Non-pigmented ciliary epithelial cell (primary cell): ENCODE measurements at places on chromosomes 11 and 22.

- DNase-seq, result no peak
These were observed 1984.7 kb upstream of the RAG2 start for GRCh38 chr11:38582756-38583155.

DNA sequence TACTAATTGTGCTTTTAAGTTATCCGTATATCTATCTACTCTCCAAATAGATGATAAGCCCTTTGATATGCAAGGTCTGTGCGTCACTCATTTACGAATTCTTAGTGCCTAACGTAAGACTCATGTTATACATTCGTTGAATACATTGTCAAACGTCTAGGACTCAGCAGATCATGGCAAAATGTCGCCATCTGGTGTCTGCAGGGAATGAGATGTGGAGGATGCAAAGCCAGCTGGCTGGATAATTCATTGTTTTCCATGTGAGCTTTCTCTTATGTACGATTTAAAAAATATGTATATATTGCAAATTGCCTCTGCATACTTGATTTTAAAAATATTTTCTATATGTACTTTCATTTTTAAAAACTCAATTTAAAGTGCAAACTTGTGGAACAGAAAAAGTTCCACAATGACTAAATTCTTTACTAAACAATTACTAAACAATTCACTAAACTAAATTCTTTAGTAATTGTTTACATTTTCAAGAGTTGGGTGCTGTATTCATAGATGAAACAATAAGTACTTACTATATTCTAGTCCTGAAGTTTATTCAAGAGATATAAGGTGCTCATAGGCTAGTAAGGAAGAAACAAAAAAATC is 33.8 kb downstream of the ZNF202 start:
- DNase-seq, result peak; percentile 42

DNA sequence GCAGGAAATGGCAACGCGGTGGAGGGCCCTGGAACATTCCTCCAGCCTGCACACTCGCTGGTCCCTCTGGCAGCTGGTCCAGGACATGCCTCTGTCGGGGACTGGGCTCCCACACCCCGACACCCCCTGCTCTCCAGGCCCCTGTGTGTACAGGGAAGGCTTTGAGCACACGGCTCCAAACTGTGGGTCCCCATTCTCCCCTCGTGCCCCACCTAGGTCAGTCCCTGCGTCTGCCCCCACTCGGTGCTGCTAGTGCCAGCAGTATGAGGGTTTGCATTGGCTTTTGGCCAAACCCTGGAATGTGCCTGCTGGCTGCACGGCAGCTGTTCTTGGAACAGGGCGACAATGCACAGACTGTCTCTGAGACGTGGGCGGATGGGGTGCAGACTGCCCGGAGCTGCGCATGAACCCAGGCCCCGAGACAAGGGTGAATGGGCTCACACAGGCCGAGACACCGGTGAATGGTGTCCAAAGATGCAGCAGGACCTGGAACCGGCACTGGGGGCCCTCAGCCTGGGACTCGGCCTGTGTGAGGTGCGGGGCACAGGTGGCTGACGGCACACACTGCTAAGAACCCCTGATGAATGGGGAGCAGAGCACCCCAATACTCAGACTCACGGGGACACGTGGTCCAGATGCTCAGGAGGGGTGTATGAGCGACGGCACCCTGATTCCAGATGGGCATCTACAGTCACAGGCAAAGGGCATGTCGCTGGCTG is 7.5 kb upstream of the SYT8 start:
- no peak for DNase-seq

GRCh38 chr11:119782739-119783072 is 53.7 kb upstream of the NECTIN1 start:
- peak; percentile 18 for DNase-seq

GRCh38 chr22:46748908-46749675 is 11.0 kb upstream of the CERK start:
- no peak for DNase-seq

- no peak for DNase-seq
These were observed 5.2 kb downstream of the SRPRA start for GRCh38 chr11:126263489-126263888.

DNA sequence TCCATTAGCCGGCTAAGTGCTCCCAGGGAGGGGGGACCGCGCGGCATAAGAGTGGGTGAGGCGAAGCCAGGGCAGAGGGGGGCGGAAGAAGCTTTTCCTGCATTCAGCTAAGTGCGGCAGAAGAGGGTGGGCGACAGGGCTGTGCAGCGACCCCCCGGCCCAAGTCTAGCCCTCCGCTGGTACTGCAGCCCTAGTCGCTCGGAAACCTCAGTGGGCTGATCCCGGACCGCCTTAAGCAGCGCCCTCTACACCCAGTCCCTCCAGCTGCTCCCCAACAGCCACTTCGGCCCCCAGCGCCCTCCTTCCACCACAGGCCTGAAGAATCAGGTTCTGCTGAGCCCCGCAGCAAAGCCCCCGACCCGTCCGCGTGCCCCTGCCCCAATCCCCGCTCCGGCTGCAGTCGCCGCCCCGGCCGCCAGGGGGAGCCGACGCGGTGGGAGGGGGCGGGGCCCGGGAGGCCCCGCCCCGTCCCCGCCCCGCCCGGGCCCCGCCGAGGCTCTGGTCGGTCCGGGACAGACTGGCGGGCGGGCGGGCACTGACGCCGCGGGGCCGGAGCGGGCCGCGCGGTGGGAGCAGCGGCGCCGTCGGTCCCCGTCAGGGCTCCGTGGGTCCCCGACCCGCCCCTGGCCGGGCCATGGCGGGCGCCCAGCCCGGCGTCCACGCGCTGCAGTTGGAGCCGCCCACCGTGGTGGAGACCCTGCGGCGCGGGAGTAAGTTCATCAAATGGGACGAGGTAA is at the start of gene PLCB3:
Gene PLCB3 (plus strand): TSS at position 515 of the 737 bp plus-strand sequence. CDS start 120 bp downstream, at position 635.
- DNase-seq, result no peak

- DNase-seq, result no peak
These were observed 73.9 kb downstream of the LRRC32 start for GRCh38 chr11:76596652-76597051.

DNA sequence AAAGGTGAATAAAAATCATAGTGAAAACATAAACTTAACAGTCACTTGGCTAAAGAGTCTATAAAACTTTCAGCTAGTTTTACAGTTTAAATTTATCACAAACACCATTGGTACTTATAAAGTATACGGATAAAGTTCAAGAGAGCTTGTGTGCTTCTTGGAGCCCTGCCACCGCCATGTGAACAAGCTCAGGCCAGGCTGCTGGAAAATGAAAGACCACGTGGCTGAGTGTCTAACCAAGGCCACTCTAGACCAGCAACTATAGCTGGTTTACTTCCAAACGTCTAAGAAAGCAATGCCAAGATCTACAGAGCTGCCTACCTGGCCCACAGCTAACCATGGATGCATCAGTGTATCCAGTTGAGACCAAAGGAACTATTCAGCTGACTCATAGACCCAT is 66.3 kb upstream of the API5 start:
- DNase-seq, result no peak

GRCh38 chr11:85088286-85088685 is 538.9 kb downstream of the DLG2 start:
- peak; percentile 18 for DNase-seq

DNA sequence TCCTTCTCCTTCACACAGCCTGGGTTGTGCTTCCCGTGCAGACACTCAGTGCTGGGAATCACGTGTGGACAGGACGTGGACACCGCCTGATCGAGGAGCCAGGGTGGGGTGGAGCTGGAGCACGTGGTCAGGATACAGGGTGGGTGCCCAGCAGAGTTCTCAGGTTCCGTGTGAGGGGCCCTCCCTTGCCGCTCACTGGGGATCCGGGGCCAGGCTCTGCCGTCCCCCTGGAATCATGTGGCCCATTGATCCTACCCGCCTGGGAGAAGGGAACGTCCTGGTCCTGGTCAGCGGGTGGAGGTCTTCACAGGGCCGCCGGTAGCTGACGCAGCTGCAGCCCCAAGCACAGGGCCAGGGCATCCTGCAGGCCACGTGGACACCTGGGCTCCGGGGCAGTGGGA is 397.7 kb downstream of the TBC1D22A start:
- no peak for DNase-seq

GRCh38 chr11:22681281-22681812 is 14.9 kb downstream of the GAS2 start:
- DNase-seq, result no peak

DNA sequence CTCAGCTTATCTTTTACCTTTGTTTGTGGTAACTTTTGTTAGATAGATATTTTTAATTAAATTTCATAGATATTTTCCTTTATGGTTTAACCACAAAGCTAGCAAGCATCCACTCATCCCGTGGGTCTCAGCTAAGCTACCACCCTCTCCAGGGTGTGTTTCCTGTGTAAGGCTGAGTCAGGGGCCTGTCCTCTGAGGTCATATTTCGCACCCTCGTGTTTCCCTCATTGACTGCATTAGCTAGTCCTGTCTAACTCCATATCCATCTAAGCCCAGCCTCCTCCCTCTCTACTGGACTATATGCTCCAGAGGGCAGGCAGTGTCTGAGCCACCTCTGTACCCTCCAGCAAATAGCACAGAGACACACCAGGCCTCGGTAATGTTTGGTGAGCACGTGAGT is 16.7 kb downstream of the XRRA1 start:
- no peak for DNase-seq

DNA sequence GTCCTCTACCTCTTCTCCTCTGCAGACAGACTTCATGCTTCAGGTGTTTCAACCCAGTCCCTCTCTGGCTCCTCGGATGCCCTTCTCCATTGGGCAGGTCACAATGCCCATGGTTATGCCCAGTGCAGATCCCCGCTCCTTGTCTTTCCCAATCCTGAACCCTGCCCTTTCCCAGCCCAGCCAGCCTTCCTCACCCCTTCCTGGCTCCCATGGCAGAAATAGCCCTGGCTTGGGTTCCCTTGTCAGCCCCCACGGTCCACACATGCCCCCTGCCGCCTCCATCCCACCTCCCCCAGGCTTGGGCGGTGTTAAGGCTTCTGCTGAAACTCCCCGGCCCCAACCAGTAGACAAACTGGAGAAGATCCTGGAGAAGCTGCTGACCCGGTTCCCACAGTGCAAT is 9.3 kb upstream of the BACE1-AS start:
- no peak for DNase-seq
